ENCODE measurements at places on chromosomes 6 and 20.

GRCh38 chr6:109580519-109580918 lies 97.5 kb upstream of the ZBTB24 start:
- DNase-seq: no peak

- DNase-seq: no peak
Observed at GRCh38 chr6:18178960-18179615, 23.9 kb downstream of the KDM1B start.

DNA sequence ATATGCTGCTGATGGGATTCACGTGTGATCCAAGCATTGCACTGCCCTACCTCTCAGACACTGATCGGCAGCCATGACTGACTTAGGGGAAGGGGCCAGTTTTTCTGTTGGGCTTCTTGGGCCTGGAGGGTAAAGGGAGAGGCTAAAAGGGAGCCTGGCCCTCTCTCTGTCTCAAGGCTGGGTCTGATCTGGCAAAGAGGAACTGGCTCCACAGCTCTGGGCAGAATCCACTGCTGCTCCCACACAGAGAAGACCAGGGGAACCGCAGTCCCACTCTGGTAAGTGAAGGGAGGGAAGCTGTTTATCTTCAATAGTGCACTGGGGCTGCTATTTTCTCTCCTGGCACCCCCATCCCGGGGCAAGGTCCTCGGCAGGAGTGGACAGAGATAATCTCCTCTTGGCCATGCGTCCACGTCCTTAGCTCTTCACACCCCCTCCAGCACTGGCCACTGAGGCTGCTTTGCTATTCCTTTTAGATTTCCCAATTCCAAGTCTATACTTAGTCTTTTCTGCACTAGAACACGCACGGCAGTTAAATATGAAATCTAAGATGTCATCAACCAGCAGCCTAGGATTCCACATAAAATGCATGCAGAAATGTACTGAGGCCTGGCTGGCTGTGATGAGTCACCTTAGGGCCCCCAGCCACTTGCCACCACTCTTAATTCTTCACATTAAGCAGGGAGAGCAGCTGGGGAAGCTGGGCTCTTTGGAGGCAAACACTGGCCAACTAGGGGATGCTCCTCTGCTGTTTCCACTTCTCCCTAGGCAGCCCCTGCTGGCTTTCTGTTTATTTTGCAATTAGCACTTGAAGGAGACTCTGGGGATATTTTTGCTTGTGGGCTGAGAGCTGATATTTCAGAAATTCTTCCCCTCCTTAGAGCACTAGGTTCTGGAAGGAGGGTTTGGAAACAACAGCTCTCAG lies 87.8 kb upstream of the ARMC2 start:
- DNase-seq: no peak

- DNase-seq: no peak
Observed at GRCh38 chr6:44146685-44147084, 11.9 kb upstream of the CAPN11 start.

DNA sequence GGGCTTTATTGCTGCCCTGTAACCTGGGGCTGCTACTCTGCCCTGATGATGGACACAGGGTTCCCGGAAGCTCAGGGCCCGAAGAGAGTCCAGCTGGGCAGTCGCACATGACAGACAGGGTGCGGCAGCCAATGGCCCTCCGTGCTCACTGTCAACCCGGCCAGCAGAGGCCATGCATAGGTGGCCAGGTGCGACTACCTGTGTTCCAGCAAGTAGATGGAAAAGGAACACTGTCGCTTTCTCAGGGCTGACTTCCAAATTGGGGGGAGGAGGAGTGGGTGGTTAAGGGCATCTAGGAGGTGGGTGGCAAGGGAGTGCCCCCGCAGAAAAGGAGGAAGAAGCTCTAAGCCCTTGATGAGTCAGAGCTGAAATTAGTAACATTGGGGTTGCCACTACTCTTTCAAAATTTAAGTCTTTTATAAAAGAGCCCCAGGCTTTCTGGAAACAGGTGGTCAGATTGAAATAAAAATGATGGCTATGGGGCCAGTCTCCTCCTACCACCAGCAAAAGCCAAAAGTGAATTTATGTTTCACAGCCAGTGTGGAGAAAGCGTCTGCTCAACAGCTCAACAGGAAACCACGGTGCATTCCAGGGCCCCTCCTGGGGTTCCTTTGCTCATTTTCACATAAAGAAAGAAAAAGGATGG lies 2.3 kb upstream of the RAMACL start:
- DNase-seq: peak; percentile 47

GRCh38 chr6:25913741-25914140 lies 16.8 kb downstream of the SLC17A2 start:
- DNase-seq: no peak

- no peak for DNase-seq
Observed at GRCh38 chr6:145689529-145689928, 45.8 kb downstream of the EPM2A start.

GRCh38 chr6:131065112-131065823 lies 2.2 kb upstream of the EPB41L2 start:
- DNase-seq: no peak

DNA sequence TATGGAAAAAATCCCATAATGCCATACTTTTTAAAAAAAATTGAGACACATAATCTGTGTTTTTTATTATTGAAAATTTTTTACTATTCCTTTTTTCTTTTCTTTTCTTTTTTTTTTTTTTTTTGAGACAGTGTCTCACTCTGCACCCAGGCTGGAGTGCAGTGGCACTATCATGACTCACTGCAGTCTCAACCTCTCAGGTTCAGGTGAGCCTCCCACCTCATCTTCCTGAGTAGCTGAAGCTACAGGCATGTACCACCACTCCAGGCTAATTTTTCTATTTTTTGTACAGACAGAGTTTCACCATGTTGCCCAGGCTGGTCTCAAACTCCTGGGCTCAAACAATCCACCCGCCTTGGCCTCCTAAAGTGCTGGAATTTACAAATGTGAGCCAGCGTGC lies 100.4 kb downstream of the AFG1L start:
- DNase-seq: no peak

- peak; percentile 44 for DNase-seq
Observed at GRCh38 chr6:47073125-47074110, 31.3 kb upstream of the ADGRF1 start.

- no peak for DNase-seq
Observed at GRCh38 chr20:46853926-46854325, 40.7 kb upstream of the EYA2 start.

DNA sequence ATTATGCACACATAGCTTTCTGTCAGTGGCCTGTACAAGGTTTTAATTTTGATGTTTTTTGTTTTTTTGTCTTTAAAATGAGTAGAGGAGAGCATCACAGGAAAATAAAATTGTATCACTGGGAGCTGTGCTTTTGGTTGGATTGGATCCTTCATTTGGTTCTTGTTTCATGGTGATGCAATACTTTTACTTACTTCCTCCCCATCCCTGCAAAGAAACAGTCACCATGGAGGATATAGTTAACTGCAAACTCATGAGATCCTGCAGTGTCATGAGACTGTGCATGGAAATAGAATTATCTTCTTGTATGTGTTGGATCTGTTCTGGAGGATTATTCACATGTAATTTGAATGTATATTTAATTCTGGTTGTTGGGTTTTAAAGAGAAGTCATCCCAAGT lies 122.3 kb downstream of the JARID2 start:
- no peak for DNase-seq

GRCh38 chr6:56852260-56853010 lies 102.5 kb upstream of the BEND6 start:
- DNase-seq: no peak

All from NAMALWA (cell line).